ENCODE measurements at places on chromosomes 5 and 9.
A peak's percentile ranks its signal among the peaks of the same experiment; 100 is the strongest.

- no peak for DNase-seq
Observed at GRCh38 chr5:133117166-133117911, 65.5 kb downstream of the HSPA4 start.

DNA sequence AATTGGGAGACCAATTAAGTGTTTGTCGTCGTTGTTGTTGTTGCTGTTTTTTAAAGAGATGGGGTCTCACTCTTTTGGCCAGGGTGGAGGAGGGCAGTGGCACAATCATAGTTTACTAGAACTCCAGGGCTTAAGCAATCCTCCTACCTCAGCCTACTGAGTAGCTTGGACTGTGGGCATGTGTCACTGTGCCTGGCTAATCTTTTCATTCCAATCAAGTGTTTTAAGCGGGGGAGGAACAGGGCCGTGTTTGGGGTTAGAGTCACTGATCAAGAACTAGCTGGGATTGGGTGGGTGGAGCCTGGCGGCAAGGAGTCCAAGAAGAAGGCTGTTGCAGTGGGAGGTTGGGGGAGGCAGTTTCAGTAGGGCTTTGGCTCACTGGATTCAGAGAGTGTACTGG is 13.8 kb downstream of the SNX30 start:
- DNase-seq, result peak; percentile 38

GRCh38 chr5:64958757-64959391 is 190.1 kb downstream of the CWC27 start:
- no peak for DNase-seq

DNA sequence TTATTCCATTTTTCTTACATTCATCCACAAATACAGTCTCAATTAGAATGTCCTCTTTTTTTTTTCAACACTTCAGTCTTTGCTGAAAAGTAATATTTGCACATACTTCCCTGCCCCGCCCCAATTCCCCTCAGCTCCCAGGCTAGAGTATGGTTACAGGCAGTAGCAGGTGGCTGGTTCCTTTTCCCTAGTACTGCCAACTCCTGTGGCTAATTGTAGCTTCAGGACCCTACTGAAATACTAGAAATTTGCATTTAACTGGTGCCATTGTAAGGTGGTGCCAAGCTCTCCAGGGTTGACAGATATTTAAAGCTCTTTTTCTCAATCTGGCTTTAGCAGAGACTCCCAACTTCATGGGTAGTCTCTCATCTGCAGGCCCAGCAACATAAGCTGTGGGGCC is 80.3 kb downstream of the FAM81B start:
- DNase-seq, result no peak
